Activated naive CD4-positive, alpha-beta T cell (primary cell): ENCODE measurements at places on chromosomes 3 and 15.

GRCh38 chr15:90907838-90908507 lies 4.9 kb downstream of the MAN2A2 start:
- DNase-seq = no peak

DNA sequence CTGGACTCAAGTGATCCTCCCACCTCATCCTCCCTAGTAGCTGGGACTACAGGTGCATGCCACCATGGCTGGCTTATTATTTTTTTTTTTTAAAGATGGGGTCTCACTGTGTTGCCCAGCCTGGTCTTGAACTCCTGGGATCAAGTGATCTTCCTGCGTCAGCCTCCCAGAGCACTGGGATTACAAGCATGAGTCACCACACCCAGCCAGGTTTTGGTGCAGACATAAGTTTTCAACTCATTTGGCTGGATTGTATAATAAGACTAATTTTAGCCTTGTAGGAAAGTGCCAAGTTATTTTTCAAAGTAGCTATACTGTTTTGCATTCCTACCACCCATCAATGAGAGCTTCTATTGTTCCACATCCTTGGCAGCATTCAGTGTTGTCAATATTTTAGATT lies 32.1 kb downstream of the BUB1B start:
- no peak for DNase-seq

- no peak for DNase-seq
Measured at GRCh38 chr3:54185740-54186139, 63.4 kb downstream of the CACNA2D3 start.

- no peak for DNase-seq
Measured at GRCh38 chr15:46652266-46652665, 1017.4 kb downstream of the SQOR start.

DNA sequence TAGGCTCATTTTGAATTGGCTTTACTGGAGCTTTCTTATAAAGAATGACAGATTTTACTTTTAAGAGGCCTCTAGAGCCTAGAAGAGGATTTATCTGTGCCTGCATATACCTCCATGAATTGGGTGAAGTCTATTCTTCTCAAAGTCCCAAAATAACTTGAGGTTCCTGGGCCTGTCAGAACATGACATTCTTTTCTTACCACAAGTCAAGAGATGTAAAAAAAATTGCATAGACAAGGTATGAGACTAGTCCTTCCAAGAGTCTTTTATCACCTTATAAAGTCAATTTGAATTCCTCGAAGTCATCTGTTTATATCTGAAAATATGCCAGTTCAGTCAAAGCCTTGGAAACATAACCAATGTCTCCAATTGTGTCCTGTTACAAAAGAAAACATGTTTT lies 17.2 kb upstream of the CD200 start:
- DNase-seq = no peak

DNA sequence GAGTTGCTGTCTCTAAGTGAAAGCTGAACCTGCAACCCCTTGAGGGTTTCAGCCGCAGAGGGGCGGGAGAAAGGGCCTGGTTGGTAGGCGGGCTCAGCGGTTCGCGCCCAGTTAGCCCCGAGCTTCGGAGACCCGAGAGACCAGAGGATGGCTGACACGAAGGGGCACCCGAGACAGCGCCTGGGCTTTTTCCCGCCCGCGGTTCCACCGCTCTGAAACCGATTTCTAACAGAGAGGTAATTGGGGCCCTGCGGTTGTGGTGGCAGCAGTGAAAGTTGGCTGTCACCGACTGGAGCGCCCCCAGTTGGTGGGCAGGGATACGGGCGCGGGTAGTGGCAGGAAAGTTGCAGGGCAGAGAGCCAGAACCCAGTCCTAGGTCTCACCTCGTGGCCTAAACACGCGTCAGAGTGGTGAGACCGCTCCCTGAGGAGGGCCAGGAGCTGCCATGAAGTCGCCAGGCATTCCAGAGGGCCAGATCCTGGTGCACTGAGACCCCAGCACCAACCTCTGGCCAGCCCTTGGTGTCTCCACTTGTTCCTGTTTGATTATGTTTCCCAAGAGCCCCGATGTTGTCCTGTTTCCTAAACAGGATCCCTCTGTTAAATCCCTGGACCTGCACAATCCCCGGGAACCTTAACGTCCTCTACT lies 625 bp upstream of the ELL3 start:
- DNase-seq = peak; percentile 75

GRCh38 chr15:80450811-80451321 lies 46.7 kb downstream of the ARNT2 start:
- DNase-seq = no peak

DNA sequence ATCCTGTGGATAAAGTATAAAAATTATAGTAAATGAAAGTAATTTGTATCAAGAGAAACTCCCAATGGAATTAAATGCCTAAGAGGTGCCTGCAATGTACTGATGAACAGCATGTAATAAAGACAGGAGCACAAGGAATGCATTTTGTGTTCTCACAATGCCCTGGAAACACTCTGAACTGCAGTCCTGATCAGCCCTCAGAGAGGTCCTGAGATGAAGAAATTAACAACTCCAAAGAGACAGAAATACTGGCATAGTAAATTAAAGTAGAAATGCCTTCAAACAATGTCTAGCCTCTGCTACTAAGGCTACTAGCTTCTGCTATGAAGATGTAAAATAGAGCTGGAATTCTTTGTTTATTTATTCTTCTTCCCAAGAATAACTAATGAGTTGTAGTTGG lies 59.9 kb downstream of the CFAP20DC start:
- DNase-seq = no peak

- DNase-seq = no peak
Measured at GRCh38 chr3:43817825-43818224, 127.1 kb downstream of the ABHD5 start.

DNA sequence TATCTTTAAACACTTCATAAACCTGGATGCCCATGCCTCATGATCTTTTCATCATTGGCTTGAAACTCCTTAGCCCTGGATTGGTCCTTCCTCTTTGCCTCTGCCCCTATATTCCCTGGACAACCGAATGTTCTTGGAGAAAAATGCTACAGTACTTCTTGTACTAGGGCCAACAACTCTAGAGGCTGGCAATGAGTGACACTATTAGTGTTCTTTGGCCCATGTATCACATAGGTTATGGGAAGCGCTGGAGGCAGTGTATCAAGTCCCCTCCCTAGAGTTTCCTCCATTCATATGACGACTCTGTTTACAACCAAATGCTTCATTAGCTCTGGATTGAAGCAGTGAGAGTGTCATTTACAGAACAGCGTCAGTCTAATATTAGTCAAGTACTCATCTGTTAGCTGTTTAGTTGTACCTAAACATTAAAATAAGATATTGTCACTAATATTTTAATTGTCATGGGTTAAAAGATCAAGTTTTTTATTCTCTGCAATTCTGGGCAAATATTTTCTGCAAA lies 66.4 kb upstream of the MYO5C start:
- DNase-seq = no peak

DNA sequence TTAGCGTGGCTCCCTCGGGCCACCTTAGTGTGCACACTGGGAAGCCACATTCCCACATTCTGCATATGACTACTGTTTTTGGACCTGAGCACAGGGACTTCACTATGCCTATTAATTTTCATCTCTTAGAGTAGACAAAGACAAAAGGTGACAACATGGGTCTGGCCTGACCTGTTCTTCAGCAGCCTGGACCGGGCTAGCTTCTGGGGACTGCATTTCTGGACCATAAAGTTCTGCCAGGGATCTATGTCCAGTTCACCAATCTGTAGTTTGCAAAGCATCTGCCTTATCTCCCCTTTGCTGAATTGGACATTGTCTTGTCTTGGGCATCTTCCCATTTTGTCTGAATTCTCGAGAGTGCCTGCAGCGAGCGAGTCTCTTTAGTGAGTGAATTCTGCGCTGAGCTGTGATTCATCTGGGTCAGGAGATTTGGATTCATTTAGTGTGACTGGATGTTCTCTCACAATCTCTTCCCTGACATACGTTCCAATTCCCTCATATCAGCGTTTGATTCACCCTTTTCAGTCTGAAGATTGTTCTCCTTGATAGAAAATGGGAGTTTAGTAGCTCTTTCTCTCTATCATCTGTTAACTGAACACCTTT lies 112.2 kb upstream of the PLXNA1 start:
- DNase-seq = no peak

- no peak for DNase-seq
Measured at GRCh38 chr3:148585671-148586379, 111.9 kb upstream of the AGTR1 start.

DNA sequence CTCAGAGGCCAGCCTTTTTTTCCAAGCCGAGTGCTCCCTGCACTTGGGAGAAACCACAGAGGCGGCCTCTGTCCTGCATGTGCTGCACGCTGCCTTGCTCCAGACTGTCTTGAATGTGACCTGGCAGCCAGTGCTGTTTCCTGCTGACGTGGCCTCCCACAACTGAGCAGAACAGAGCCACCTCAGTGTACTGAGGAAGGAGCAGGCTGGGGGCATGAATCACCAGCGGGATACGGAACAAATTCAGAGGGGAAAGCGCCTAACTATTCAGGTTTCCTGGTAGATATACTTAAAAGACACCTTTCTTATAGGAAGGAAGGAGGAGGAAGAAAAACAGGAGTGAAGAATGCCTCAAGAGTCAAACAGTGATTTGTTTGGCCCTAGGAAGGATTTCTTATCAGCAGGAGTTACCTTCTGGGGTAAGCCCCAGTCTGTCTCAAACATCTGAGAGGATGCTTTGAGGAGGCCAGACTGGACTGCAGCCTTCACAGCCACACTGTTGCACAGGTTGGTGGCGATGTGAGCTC lies 114.0 kb downstream of the FNDC3B start:
- DNase-seq = no peak

GRCh38 chr3:190384309-190384756 lies 3.6 kb upstream of the CLDN16 start:
- DNase-seq = no peak

GRCh38 chr15:92011611-92012367 lies 158.3 kb downstream of the SLCO3A1 start:
- DNase-seq = no peak

- DNase-seq = no peak
Measured at GRCh38 chr3:41267975-41268640, 68.8 kb downstream of the CTNNB1 start.

DNA sequence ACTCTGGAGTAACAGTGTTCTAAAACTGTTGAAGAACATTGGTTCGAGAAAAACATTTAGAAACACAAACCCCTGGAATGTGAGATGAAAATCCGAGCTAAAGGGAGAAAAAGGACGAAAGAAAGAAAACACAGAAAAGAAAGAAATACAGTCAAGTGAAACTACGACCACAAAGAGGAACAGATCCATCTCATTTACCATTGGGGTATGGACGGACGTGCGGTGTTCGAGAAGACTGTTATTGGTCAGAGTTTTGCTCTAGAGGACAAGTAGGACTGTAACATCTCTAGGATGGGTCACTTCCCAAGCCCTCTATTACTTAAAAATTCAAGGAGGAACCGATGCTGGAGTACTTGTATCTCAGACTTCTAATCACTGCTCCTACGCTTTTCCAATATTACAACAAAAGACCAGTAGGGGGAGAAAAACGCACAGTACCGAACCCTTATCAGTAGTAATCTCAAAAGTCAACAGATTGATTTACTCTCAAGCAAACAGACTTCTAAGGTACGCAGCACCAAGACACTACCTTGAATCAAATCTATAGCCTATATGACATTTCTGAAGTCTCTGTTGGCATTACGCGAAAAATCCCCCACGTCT lies 1.1 kb upstream of the PIK3CA start:
- DNase-seq = no peak

GRCh38 chr15:48282216-48282615 lies 49.0 kb upstream of the DUT start:
- DNase-seq = no peak

DNA sequence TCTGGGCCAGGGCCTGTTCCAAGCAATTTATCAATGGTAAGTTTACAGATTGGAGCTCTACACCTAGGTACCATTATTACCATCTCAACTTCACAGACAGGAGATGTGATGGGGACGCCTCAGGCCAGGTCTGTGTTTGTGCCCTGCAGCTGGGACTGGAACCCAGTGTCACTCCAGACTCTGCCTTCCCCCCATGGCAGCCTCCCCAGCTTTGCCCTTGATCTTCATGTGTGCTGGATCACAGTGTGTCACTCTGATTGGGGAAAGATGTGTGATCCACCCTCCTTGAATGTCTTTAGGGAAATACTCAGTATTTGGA lies 59.6 kb downstream of the MGLL start:
- DNase-seq = no peak

GRCh38 chr15:70466305-70466704 lies 297.1 kb downstream of the UACA start:
- DNase-seq = no peak

GRCh38 chr15:90219421-90220141 lies 14.2 kb downstream of the CIB1 start:
- peak; percentile 16 for DNase-seq

DNA sequence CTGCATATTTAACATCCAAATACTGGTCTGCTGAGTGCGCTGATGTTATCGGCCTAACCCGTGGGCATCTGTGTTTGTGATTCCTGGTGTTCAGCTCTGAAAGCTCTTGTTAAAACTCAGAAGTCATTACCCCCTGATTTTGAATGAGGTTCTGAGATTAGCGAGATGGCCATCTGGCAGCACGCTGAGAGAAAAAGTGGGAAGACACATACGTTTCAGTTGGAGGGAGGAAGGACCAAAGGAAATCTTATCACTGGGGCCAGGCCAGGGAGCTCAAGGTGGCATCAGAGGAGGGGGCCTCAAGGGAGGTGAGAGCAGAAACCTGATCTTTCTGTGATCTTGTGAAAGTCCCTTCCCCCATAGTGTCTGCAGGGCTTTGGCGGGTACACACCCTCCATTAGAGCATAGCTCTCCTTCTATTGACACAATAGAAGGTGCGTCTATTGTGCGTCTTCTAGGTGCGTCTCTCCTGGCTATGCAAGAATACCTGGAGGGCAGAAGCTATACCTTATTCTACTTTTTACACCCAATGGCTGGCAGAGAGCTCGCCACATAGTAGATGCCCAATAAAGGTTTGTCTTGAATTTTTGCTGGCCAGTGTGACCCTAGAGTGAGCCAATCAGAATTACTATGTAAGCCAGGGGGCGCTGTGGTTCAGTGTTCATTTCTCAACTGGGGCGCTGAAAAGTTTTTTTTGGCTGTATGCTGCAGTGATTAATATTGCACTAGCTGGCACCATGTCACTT lies 182.4 kb downstream of the SHQ1 start:
- peak; percentile 27 for DNase-seq

DNA sequence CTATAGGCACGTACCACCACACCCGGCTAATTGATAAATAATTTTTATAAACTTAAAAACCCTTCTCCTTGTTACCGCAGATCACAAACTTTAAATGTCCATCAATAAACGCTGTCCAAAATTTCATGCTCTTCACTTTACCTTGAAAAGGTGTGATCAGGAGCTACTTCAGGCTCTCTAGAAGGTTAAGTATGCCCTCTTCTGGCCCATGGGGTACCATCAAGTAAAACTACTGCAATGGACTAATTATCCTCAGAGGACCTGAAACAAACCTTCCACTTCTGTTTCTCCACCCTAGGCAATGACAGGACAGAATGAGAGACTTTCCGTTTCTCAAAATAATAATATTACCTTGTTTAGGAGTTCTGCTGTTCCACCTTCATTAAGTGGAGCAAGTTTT lies 9.2 kb downstream of the LZTFL1 start:
- DNase-seq = no peak
